HFF-Myc (cell line): ENCODE measurements at places on chromosomes 6 and 20.

DNA sequence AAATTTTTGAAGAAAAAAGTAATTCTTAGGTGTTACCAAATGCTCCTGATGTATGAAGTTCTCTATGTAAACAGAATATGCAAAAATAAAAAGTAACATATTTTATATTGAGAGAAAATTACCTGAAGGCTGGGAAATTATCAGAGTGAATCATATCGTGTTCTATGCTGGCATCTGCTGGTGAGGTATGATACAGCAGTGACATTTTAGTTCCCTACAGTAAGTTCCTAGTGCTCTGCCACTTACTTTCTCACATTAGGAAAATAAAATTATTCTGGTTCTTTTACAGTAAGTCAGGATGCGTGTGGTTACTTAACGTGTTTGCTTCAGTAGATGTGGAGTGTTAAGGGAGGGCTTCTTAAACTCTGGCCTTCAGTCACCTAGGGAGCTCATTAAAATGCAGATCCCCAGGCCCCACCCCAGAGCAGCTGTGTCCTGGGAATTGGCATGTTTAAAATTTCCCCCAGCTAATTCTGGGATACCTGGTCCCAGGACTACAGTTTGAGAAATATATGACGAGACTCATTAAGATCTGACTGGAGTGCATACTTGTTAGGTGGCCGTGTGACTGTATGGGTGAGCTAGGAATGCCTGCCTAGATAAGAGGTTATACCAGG is 3.2 kb downstream of the ACTR5 start:
- DNase-seq: no peak

GRCh38 chr6:31270788-31271640 is 878 bp downstream of the HLA-C start:
- DNase-seq: no peak

DNA sequence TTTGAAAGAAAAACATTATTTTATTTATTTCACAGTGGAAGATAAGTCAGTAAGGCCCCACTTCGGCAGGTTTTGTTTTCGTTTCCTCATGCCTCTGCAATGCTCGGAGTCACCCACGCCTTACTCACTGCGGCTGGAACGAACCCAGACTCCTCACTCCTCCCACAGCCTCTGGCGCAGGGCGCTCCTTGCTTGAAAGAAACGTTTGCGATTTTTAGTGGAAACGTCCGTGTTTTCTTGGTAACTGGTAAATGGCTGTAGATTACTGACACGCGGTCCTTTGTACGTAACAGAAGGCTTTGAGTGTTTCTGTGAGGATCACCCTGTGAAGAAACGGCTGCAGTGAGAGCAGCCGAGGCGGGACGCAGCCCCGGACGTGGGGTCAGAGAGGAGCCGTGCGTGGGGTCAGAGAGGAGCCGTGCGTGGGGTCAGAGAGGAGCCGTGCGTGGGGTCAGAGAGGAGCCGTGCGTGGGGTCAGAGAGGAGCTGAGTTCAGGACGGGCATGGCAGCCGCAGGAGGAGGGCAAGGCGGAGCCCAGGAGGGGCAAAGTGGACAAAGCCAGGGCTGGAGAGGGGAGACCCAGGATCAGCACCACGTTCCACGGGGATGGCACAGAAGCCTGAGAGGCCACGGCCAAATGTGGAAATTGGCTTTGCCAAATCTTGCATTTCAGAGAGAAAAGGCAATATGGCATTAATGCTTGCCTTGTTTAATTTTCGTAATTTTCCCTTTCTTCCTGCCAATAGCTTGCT is 198.6 kb upstream of the THBS2 start:
- DNase-seq: peak; percentile 65

DNA sequence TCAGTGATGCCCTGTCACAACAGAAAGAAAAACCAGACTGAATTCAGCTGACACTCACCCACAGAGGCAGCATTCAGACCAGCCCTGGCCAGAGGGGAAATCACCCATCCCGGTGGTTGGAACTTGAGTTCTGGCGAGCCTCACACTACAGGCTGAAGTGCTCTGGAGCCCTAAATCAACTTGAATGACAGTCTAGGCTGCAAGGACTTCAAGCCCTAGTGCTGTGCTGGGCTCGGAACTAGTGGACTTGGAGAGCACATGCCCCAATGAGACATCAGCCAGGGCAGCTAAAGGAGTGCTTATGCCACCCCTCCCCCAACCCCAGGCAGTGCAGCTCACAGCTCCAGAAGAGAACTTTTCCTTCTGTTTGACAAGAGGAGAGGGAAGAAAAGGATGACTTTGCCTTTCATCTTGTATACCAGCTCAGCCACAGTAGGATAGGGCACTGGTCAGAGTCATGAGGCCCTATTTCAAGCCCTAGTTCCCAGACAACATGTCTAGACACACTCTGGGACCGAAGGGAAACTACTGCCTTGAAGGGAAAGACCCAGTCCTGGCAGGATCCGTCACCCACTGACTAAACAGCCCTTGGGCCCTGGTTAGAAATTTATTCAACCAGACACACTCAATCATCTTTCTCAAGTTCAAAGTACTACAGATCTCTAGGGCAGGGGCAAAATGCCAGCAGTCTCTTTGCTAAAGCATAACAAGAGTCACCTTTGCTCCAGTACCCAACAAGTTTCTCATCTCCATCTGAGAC is 43.2 kb upstream of the PNRC1 start:
- DNase-seq: no peak

- DNase-seq: no peak
Observed at GRCh38 chr6:85008296-85009009, 244.1 kb upstream of the TBX18 start.

DNA sequence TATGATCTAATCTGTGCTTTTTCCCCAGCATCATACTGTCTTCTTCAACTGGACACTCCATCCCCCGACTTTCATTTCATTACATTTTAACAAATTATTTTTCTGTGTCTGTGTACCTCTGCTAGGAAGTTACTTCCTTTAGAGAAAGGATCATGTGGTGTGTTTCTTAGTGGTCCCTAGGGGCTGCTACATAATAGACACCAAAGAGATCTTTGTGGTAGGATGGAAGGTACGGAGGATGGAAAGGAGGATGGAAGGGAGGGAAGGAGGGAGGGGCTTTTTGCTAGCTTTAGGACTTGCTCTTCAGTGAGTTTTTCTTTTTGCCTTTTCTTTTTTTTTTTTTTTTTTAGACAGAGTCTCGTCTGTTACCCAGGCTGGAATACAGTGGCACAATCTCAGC is 95.7 kb downstream of the TNFAIP3 start:
- DNase-seq: no peak

GRCh38 chr6:110039981-110040383 is 61.9 kb downstream of the GPR6 start:
- DNase-seq: peak; percentile 11

- no peak for DNase-seq
Observed at GRCh38 chr20:17023806-17024205, 203.0 kb upstream of the PCSK2 start.

GRCh38 chr6:66489269-66489987 is 782.4 kb upstream of the EYS start:
- no peak for DNase-seq
